ENCODE measurements at places on chromosomes 13 and 19.

DNA sequence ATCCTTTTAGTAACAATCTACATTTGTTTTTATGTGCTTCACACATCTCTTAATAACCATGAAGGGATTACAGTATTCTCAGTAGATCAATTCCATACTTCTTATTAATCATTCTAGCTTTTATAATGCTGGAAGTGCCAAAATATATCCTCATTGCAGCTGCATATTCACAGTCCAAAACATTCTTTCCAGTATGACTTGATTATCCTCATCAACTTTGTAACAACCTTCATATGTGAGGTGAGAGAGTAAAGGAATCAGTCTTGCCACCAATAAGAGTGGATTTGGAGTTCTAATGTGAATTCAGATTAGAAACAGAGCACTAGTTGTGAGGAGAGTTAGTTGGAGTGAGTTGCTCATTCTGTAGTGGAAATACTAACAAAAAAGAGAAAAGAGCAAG is 208.0 kb upstream of the SPRY2 start:
- no peak for DNase-seq

GRCh38 chr13:26050568-26051230 is 1.1 kb downstream of the SHISA2 start:
- no peak for DNase-seq

DNA sequence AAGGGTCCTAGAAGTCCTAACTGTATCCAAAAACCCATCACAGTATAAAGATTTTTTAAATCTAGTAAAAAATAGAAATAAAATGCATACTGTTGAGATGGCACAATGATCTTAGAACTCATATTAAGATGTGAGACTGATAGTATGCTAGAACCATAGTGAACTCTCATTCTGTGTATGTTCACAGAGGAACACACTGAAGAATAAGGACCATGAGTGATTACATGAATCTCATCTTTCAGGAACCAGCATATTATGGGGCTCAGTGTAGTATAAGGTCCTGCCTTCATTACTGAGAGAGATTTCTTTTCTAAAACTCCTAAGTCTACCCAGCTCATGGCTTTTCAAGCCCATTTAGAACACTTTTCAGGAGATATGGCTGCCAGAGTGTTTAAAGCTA is 59.8 kb upstream of the RFC3 start:
- no peak for DNase-seq

GRCh38 chr13:99085808-99086266 is 108.0 kb upstream of the DOCK9 start:
- no peak for DNase-seq

DNA sequence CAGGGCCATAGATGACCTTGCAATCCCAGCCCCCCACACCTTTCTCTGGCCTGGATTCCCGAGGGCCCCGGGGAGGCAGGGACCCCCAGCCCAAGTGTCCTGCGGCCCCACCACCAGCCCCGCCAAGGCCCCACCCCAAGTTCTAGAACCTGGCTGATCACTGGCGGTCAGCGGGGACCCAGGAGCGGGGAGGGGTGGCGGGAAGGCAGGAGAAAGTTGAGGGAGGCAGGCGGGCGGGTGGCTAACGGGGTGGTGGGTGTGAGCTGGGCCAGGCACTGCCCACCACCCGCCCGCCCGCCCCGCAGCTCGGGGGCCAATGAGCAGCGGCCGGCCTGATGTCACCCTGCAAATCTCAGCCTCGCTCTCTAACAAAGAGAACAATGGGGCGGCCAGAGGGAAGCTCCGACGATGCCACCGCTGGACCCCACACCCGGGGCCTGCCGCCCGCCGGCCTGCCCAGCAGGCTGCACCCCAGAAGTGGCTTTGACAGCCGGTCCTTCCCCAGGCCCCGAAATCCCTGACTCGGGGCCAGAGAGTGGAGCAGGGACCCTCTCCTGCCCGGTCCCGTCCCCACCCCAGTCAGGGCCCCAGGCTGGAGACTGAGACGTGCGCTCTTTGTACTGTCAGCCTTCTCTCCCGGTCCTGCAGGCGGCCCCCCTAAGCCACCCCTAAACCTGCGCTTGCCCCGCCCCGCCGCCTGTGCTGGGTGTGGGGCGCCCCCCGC is 1.6 kb downstream of the MEX3D start:
- DNase-seq, result no peak

- DNase-seq, result no peak
Measured at GRCh38 chr19:3658004-3658869, 31.6 kb upstream of the CACTIN start.

- no peak for DNase-seq
Measured at GRCh38 chr19:43407416-43408005, 7.2 kb upstream of the TEX101 start.

- DNase-seq, result no peak
Measured at GRCh38 chr13:36414461-36414860, 17.8 kb upstream of the CCNA1 start.

DNA sequence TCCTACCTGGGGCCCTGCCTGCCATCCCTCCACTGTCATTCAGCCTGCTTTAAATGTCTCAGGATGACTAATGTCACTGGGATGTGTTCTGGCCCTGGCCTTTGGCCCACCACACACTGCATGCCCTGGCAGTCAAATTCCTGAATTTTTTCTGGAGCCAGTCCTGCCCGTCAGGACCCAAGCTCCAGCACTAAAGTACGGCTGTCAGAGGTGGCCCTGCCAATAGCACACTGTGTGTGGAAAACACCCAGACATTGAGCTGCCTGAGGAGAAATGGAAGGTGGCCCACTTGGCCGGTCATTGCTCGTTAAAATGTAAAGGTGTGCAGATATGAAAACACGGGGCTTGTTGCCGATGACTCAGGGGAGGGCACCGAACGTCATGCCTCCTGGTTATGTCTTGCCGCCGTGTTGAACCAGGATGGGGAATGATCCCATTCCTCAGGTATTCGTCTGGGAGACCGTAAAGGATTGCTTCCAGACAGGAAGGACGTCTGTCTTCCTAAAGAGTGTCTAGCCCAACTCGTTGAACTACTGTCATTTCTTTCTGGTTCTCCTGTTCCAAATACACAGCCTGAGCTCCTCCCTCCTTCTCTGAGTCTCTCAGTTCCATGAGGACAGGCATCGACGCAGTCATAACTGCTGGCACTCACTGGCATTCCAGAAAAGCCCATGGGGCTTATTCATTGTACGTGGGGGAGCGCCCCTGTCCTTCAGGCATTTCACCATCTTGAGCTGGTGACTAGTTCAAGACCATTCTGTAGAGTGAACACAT is 40.6 kb downstream of the COL4A2 start:
- DNase-seq, result no peak

GRCh38 chr13:100381595-100382224 is 206.9 kb downstream of the GGACT start:
- DNase-seq, result no peak

DNA sequence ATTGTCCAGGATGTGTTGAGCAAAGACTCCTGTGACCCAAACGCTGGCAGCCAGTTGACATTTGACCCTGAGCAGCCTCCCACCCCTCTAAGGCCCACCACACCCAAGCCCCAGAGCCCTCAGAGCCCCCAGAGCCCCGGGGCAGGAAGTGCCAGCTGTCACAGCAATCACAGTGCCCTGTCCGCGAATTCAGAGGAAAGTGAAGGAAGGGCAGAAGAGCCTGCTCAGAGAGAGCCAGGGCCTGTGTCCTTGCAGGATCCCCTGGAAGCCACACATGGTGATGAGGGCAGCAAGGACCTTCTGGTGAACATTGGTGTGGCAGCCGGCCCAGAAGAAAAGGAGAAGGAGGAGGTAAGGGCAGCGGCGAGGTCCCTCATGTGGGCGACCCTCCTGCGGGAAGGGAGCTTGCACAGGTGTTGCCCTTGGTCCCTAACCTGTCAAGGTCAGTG is 63.7 kb downstream of the SPATA13 start:
- no peak for DNase-seq

- peak; percentile 17 for DNase-seq
Measured at GRCh38 chr13:102846261-102847015, 606 bp downstream of the ERCC5 start.

DNA sequence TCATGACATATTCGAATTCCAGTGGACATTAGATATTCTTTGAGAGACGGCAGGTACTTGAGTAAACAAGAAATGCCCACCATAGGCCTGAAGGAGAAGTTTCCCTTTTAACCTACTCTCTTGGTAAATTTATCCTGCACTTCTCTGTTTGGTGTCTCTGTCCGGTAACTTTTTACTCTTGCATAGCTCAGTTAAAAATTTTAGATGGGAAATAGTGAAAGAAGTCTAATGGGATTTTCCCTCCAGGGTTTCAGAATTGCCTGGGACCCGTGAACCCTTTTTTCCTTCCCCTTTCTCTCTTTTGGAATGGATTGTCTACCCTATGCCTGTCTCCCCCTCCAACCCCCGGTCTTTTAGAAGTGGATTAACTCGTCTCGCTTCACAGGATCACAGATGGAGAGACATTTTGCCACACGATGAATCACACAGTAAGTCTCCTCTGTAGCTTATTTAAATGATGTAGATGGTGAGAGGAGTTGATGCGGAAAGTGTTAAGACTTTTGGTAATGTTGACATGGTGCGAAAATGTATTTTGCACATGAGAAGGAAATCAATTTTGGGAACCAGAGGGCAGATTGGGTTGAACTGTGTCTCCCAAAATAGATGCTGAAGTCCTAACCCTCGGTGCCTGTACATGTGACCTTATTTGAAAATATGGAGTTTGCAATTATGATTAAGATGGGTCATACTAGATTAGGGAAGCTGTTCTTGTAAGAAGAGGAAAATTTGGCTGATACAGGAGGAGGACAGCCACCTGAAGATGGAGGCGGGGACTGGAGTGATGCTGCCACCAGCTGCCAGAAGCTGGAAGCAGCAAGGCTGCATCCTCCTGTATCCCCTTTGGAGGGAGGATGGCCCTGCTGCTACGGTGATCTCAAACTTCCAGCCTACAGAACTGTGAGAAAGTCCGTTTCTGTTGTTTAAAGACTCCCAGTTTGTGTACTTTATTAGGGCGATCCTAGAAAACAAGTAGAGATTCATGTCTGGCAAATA is 711 bp upstream of the MIPEP start:
- no peak for DNase-seq

GRCh38 chr19:27777726-27778125 is 1435.2 kb downstream of the UQCRFS1 start:
- no peak for DNase-seq

DNA sequence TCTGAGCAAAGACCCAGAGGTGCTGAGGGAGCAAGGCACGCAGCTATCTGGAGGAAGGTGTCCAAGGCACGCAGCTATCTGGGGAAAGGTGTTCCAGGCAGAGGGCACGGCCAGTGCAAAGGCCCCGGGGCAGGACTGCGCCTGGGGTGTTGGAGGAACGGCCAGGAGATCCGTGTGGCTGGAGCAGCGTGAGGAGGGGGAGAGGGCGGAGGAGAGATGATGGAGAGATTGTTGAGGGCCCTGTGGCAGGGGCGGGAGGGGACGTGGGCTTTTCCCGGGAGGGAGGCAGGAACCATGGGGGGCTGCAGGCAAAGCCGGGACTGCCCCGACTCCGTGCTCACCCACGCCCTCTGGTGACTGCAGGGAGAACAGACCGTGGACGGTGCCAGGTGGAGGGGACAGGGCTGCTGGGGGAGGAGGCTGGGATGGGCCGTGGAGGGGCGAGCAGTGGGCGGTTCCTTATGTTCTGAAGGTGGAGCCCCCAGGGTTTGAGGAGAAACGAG is 13.3 kb upstream of the MISP start:
- peak; percentile 45 for DNase-seq

DNA sequence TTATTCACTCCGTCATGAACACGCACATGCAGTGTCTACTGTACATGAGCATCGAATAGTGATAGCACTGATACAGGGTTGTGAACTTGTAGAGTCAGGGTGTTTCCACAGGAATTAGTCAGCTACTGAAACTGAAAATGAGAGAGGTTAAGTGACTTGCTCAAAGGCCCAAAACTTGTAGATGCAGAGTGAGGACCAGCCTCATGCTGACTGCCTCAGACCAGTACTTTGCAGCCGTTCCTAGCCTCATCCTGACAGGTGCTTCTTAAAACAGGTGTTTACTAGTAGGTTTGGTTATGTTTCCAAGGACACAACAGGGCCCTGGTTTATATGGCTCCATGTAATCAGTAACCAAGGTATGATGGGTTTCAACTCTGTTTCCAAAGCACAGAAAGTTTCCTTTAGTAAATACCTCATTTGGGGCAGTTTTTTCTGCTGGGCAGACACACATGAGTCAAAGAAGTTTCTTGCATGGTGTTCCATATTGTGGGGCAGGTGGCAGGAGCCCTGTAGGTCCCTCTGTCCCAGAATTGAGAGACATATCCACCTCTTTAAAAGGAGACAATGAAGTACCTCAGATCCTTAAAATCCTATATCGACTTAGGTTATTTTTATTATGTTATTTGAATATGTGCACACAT is 16.0 kb downstream of the FGF9 start:
- no peak for DNase-seq

DNA sequence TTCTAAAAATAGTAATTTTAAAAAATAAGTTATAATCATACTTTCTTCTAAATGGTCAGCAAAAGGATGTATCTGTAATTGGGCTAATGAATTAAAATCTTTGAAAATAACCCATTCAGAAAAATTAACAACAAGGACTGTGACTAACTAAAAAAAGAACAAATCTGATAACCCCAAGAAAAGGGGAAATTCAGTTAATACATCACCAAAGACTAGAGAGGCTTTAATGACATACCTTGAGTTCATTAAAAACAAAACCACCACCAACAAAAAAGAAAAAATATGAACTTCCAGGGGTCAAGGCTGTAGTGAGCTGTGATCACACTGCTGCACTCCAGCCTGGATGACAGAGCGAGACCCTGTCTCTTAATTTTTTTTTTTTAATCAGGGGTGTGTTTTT is 121.8 kb downstream of the TBC1D4 start:
- no peak for DNase-seq

- DNase-seq, result no peak
Measured at GRCh38 chr19:16368385-16369305, 44.0 kb downstream of the KLF2 start.

DNA sequence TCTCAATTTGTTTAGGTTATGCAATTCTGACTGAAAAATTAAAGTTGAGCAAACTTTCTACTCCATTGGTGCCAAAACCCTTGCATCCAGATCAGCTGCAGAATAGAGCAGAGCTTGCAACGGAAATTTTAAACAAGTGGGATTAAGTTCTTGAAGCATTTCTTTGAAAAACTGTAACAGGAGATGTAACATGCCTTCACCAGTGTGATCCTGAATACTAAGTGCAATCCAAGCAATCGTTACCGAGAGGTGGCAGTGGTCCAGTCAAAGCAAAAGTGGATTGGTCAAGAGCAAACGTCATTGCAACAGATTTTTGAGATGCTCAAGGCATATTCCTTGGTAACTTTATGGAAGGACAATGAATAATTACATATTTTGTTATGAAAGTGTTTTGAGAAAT is 841.1 kb upstream of the SLITRK5 start:
- DNase-seq, result no peak

Measured in stimulated activated CD8-positive, alpha-beta memory T cell treated with anti-CD3 and anti-CD28 coated beads, Interleukin-15, amount 100 ng/mL, for 1 hour (primary cell).